ENCODE measurements at places on chromosomes 5 and 9. TPM values are rescaled to one million over a fixed set of nuclear protein-coding genes. Genes with fewer than 3 reads are reported as not detected.

The C9orf153 gene
- 0.38 TPM for total RNA-seq

The MINAR2 gene
- not detected for total RNA-seq

The KIAA0825 gene
- total RNA-seq = 2.2 TPM

The UGT3A1 gene
- total RNA-seq = not detected

The CCDC171 gene
- total RNA-seq = 1.8 TPM

The ARHGEF37 gene
- 22.8 TPM for total RNA-seq

The COL5A1 gene
- 13.9 TPM for total RNA-seq

The PLCXD3 gene
- total RNA-seq = 73.1 TPM

DNA sequence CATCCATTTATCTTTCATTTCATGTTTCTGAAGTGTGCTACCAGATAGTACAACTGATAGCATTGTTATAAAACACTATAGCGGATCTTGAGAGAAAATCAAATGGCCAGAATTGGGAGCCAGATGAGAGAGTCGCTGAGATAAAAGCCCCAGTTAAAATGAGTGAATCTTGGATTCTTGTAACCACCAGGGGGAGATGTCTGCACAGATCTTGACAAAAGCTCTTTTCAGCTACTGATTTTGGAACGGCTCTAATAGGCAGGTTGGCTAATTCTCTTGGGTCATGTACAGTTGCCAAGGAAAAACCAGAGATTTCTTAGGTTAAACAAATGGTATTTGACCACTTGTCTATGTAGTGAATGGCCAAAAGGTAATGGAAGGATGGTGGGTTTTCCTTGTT is 21.7 kb downstream of the F2RL2 start:
- no peak for DNase-seq

DNA sequence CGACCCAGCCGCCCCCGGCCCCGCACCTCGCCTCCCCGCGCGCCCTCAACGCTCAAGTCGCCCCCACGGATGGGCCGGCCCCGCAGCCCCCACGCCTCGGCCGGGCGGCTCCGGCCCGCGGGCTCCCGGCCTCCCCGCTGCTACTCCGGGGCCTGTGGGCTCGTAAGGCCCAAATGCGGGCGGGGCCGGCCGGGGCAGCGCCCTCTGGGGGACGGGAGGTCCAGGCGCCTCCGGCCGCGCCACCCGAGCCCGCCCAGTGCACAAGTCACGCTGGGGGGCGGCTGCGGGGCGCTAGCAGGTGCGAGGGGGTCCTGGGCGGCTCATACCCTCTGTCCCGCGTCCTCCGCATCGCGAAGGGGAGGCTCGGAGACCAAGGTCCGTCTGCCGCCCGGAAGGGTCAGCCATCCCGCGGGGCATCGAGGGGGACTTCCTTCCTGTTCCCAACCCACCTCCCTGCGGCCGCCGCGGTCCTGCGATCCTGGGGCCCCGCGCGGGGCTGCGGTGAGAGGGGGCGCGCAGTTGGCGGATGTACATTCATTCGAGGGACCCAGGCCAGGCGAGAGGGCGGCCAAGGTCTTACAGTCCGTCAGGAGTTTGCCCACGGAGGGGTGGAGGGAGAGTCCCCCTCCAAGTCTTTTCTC is at the start of gene CIZ1:
CIZ1 (minus strand) TSS at position 167 of the 641 bp plus-strand sequence. CDS start 715 bp downstream, outside the sequence.
- peak; percentile 83 for DNase-seq

GRCh38 chr9:23307731-23308513 is 518.1 kb downstream of the ELAVL2 start:
- no peak for DNase-seq

- no peak for DNase-seq
Observed at GRCh38 chr5:99305045-99305580, 376.3 kb upstream of the CHD1 start.

GRCh38 chr9:92499701-92500100 is 17.4 kb upstream of the ASPN start:
- DNase-seq = no peak

- DNase-seq = no peak
Observed at GRCh38 chr5:85985167-85985566, 632.6 kb upstream of the COX7C start.

GRCh38 chr9:25678147-25678666 is at the start of gene TUSC1:
Gene TUSC1 (minus strand): TSS chr9:25678444. CDS start chr9:25678312, 132 bp downstream.
- peak; percentile 88 for DNase-seq

DNA sequence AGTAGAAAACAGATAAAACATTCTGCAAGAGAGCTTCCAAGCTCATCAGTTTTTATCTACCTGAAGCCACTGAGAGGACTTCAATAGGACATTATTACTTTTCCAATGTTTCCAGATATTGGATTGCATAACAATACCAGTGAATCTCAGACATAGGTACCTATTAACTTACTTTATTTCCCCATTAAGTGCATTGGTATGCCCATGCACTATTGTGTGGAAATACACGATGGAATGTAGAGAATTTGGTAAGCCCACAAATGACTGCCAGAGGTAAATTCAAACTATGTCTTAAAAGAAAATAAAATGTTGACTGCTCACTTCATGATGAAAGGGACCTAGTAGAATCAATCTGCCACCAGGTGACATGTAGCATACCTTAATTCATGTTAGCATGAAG is 48.1 kb upstream of the PRR16 start:
- no peak for DNase-seq

DNA sequence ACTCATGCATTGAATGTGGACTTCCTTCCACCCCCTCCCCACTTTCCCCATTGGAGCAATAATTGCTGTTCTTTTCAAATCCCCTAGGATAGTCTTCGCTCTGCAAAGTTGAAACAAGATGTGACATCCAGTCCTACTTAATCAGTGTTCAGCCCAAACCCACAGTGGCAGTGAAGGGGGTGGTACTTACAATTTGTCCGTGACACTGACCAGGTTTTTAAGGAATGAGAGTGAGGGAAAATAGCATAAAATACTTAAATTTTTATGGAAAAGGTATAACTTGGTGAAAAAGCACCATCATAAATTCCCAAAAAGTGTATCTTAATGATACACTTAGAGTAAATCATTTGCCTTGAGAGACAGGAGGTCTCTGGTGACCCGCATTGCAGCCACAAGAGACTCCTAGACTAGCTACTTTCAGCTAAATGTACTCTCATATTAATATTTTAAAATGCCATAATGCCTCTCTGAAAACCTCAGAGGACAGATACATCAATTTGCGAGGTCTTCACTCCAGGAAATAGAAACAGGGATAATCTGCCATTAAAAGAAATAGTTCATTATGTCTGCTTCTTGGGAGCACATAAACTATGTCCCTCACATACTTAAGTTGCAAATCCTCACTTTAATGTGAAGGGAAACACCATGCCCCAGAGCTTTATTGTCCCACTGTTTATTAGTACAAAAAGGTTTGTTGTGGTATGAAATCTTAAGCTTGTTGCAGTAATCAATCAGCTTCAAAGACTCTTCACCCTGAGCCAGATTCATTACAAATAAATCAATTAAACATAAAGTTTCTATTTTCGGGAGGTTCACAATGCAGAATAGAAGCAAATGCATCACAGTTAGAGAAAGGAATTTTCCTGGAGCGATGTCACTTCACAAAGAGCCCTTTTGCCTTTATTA is 343.6 kb upstream of the ISL1 start:
- DNase-seq = no peak

GRCh38 chr9:92310562-92310961 is 14.6 kb downstream of the NOL8 start:
- no peak for DNase-seq

DNA sequence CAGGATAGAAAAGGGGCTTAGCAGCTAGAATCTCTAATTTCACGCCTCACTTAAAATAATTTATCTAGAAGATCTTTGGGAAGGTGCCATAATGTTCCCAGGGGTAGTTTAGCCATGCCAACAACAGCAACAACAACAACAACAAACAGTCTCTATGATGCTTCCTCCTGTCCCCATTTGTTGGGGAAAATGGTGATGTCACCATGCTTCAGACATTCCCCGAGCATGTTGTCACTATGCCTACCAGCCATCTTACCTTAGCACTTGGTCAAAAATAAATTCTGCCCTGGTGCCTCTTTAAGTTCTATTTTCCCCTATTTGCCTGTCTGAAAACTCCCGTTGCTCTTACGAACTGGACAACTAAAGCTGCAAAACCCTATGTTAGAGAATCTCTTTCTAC is 76.6 kb downstream of the KCNN2 start:
- no peak for DNase-seq

- DNase-seq = no peak
Observed at GRCh38 chr9:131977109-131977838, 102.4 kb downstream of the MED27 start.

- DNase-seq = peak; percentile 59
Observed at GRCh38 chr5:132238169-132238744, 10.6 kb upstream of the P4HA2 start.

- DNase-seq = no peak
Observed at GRCh38 chr9:124281931-124282371, 24.2 kb downstream of the NEK6 start.

- no peak for DNase-seq
Observed at GRCh38 chr5:143462431-143462830, 58.9 kb upstream of the NR3C1 start.

- no peak for DNase-seq
Observed at GRCh38 chr5:125006011-125006685, 259.7 kb upstream of the ZNF608 start.

GRCh38 chr5:74502479-74502950 is 138.0 kb downstream of the ENC1 start:
- DNase-seq = no peak

DNA sequence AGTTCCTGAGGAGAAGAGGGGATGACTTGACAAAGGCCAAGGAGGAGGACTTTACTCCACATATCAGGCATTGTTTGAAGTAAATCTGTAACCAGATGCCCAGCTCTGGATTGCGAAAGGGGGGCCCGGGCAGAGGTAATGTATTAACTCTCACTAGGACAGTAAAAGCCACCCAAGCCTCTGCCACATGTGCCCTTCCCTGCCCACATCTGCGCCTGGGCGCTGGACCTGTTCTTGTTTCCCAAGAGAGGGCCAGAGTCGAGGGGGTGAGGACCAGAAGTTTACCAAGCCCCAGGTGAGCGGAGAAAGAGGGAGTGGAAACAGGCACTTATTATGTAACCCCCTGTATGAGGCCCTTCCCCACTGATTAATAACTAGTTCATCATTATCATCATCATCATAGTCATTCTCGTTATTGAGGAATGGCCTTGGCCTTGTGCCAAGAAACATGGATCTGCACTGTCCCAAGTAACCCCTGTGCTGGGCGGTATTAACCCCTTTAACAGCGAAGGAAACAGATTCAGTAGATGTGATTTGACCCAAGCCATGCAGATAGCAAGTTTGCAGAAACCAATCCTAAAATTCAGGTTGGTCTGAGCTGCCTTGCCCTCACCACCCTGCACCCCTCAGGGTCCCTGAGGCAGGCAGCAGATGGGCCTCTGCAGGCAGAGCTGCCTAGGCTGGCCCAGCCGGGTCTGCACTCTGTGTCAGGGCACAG is at the start of gene SLC23A1:
SLC23A1 (minus strand) TSS at position 23 of the 718 bp plus-strand sequence. CDS start 44 bp downstream, outside the sequence.
- DNase-seq = no peak

DNA sequence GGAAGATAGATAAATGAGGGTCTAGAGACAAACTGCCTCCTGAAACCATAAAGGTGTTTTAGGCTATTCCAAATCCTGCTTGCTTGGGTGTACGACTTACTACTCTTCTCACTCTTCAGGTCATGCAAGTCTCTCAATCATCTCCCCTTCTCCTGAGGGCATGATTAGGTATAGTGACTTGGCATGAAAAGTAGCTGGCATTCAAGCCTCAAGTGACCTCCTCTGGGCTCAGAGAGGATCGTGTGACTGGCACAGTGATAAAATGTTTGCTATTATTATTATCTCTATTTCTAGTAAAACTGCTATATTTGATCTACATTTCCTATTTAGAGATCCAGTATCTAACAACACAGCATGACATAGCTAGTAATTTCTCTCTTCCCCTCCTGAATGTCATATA is 494.8 kb downstream of the SPOCK1 start:
- DNase-seq = no peak

DNA sequence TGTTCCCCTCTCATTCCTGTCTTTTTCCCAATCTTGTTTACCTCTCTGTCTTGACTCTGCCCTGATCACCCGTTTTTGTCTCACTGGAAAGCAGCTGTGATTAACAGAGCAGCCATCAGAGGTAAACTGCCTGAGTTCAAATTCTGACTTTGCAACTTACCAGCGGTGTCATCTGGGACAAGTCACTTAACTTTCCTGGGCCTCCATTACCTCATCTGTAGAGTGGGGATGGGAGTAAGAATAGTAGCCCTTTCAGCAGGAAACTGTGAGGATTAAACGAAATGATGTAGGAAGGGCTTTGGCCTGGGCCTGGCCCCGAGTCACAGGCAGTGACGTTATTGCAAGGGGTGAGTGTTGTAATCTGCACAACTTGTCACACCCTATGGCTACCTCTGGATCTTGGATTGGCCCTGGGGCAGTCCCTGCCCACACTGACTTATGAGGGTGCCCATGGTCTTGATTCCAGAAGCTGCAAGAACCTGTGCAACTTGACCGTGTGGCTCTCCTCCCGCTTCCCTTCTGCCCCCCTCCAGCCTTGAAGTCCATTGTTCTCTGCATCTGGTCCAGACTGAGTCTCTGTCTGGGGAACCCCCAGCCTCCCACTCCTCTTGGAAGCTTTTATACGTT is 657 bp upstream of the PCDH12 start:
- DNase-seq = no peak

GRCh38 chr9:123090198-123090896 is 56.9 kb downstream of the GPR21 start:
- DNase-seq = no peak

GRCh38 chr5:94700592-94700991 is 82.1 kb downstream of the SLF1 start:
- DNase-seq = no peak

DNA sequence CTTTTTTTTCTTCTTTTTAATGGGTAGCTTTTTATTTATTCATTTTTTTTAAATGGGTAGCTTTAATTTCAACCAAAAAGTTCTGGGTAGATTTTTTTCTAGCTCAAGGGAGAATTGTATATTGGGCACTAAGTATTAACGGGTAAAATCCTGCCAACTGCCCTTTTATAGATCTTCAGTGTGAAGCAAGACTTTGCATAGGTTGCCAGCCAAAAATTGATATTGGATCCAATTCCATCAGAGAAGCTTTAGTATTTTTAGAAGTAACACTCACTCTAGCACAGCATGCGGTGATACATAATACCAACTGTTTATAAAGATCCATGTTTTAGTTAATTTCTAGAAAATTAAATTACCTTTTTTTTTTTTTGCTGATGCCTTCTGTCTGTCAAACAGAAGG is 49.8 kb downstream of the SH3GL2 start:
- DNase-seq = no peak

DNA sequence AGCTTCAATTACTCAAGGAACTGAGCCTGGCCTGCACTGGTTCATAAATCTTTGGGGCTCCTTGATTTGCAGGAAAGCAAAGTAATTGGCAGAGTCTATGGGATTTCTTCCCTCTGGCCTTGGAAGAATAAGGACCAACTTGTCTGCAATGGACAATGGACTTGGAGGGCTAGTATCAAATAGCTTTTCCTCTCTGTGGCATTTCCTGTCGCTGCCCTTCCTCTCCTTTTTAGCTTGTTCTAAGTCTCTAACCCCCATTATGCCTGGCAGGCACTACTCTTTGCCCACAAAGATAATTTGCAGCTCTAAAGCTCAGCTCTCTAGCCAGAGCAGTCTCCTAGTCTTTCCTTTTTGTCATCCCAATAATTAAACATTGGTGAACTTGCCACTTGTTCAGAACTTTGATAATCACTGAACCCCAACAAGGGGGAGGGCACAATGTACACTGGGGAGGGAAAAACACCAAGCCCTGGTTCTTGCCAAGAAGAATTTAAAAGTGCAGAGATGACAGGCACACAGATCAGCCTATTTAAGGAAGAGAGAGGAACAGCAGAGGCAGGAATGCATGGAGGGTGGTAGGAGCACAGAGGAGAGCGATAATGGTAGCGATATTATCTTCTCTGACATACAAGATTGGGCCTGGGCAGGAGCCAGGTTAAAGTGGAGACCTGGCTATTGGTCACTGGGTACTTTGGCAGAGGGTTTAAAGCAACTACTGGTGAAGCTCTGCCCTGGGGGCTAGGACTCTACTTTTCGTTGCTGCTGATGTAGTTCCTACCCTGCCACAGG is 38.5 kb downstream of the FAM219A start:
- DNase-seq = no peak
